MV-4-11 (cell line): ENCODE measurements at places on chromosomes 4 and X.

- no peak for DNase-seq
These were observed 59.6 kb downstream of the TMEM154 start for GRCh38 chr4:152620218-152620617.

DNA sequence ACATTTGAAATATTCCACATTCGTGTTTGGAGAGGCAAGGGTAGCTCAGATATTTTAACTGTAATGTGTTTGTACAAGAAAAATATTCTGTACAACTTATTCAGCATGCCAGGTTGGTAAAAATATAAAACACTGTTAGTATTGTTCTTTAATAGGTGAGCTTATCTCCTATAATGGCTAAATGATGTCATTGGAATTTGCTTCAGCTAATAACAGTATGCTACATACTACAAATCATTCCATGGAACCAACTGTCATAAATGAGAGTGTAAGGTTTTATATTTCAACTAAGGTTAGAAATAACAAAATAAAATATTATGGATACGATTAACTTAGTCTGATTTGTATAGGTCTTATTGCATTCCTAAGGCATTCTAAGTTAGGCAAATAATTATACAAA lies 206.6 kb downstream of the ADGRL3 start:
- DNase-seq, result no peak

- peak; percentile 34 for DNase-seq
These were observed 57.1 kb upstream of the PRDM8 start for GRCh38 chr4:80140194-80140593.

DNA sequence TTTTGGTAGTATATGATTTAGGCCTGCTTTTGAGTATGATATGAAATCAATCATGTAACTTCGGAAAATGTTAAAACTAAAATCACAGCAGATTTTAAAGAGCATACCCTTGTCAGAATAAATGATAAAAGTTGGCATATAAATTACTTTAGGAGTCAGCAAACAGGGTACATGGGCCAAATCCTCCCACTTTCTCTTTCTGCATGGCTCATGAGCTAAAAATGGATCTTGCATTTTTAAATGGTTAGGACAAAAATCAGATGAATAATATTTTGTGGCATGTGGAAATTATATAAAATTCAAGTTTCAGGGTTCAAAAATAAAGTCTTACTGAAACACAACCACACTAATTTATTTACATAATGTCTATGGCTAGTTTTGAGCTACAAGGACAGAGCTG lies 214.9 kb downstream of the GASK1B start:
- no peak for DNase-seq

- DNase-seq, result peak; percentile 98
These were observed 29.0 kb upstream of the RAP1GDS1 start for GRCh38 chr4:98232202-98232601.

DNA sequence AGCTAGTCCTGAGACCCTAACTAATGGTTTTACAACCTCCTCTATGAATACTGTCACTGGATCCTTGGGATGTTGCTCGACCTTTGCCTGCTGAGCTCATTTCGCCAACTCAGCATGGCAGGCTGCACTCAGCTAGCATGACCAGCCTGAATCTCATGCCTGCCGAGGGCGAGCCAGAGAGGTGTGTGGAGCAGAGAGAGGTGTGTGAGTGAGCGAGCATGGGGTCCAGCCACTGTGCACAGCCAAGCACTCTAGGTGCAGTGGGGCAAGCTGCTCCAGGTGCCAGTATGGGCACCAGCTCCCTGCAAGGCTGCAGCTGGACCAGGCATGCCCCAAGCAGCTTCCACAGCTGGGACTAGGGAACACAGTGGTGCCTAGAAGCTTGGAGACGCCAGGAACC lies 410.9 kb downstream of the PCDH10 start:
- DNase-seq, result no peak

GRCh38 chrX:1134976-1135375 lies 77.5 kb downstream of the CRLF2 start:
- DNase-seq, result no peak

- no peak for DNase-seq
These were observed 335.2 kb downstream of the ADAM29 start for GRCh38 chr4:175253184-175253902.

DNA sequence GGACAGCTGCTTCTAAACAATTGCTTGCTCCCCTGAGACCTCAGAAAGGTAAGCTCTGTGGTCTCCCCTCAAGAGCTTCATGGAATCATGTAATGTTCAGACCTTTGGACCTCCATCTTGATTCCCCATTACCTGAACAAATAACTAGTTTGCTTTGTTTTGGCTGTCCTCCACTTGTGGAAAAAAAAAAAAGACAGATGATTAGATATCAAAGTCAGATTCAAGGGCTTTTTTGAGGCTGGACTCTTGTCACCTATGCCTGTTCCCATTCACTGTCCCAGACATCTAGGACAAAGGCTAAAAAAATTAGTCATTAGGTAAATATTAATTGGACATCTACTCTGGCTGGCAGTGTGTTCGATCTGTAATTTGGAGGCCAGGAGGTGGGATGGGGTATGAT lies 13.3 kb downstream of the TMEM255A start:
- no peak for DNase-seq

- DNase-seq, result no peak
These were observed 152.3 kb upstream of the ANXA10 start for GRCh38 chr4:167939863-167940616.

- DNase-seq, result no peak
These were observed 13.0 kb upstream of the TMEM156 start for GRCh38 chr4:39044956-39045826.

DNA sequence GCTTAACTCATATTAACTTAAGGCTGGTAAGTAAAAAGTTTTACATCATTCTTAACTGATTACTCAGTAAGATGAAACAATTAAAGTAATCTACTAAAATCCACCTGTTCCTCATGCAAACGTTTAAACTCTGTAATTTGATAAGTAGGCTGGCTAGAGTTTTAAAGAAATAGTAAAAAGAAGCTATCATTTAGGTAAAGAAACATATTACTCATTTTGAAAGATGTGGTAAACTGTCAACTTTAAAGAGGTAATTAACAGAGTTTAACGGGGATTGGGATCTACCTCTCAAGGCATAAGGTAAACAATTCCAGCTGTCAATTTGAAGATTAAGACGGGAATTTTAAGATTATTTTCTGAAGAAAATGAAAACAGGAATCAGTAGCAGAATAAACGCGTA lies 9.8 kb downstream of the GNPDA2 start:
- DNase-seq, result no peak

- DNase-seq, result peak; percentile 56
These were observed 4.6 kb upstream of the MAD2L1 start for GRCh38 chr4:120071192-120071795.

DNA sequence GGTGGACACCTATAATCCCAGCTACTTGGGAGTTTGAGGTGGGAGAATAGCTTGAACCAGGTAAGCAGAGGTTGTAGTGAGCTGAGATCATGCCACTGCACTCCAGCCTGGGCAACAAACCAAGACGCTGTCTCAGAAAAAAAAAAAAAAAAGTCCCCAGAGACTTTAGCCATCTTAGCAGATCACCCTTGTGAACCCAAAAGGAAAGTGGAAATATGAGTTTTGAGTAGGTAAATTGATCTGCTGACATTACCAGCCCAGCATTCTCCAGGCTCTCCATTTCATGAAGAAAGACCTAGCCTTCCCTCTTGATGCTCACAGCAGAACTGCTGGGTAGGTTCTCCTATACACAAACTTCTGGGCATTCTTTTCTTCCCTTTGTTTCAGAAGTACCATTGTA lies 24.5 kb upstream of the HNRNPD start:
- no peak for DNase-seq

GRCh38 chr4:139163806-139164206 lies 13.2 kb downstream of the ELF2 start:
- DNase-seq, result peak; percentile 32

DNA sequence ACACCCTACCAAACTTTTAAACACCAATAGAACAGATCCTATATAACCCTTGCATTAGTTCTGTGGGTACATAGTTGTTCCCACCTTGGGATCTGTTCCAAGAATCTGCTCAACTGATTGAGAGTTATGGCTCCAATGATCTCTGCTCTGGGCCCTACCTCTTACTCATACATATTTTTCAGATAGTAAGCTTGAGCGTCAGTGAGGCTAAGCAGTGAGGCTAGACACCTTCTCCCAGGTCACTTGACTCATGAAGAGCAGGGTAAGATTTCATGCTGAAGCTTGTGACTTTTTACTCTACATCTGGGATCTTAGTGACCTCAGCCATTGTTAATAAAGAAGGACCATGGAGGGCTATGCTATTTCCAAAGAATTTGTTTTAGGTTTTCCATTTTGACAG lies 23.1 kb upstream of the TNIP3 start:
- DNase-seq, result no peak

DNA sequence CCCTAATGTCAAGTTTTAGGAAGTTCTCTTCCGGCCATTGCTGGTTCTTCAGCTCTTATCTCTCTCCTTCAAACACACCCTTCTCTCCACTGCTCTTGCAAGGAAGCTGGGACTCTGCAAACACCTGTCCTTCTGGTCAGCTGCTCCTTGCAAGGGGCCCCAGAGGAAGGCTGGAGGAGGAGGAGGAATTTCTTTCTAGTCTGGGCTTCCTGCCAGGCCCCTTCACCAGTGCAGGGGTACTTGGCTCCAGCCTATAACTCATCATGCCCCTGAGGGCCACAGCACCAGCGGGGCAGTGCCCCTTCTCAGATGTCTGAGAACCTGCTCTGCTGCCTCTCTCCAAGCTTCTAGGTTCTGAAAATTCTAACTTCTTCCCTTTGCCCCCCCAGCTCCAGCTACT lies 46.7 kb downstream of the REELD1 start:
- no peak for DNase-seq

DNA sequence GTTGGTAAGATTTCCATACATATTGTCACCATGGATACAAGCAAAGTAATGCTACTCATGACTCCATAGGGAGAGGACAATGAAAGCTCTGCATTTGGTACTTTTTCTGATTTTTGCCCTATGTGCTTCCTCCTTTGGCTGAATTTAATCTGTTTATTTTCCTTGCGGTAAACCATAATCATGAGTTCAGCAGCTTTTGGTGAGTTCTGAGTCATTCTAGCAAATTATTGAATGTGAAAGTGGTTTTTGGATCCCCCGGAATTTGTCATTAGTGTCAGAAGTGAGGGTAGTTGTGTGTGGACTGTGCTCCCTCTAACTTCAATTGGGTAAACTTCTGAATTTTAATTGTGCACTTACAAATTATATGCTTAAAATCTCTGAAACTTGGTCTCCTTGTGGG lies 170.3 kb downstream of the MOSPD2 start:
- no peak for DNase-seq

DNA sequence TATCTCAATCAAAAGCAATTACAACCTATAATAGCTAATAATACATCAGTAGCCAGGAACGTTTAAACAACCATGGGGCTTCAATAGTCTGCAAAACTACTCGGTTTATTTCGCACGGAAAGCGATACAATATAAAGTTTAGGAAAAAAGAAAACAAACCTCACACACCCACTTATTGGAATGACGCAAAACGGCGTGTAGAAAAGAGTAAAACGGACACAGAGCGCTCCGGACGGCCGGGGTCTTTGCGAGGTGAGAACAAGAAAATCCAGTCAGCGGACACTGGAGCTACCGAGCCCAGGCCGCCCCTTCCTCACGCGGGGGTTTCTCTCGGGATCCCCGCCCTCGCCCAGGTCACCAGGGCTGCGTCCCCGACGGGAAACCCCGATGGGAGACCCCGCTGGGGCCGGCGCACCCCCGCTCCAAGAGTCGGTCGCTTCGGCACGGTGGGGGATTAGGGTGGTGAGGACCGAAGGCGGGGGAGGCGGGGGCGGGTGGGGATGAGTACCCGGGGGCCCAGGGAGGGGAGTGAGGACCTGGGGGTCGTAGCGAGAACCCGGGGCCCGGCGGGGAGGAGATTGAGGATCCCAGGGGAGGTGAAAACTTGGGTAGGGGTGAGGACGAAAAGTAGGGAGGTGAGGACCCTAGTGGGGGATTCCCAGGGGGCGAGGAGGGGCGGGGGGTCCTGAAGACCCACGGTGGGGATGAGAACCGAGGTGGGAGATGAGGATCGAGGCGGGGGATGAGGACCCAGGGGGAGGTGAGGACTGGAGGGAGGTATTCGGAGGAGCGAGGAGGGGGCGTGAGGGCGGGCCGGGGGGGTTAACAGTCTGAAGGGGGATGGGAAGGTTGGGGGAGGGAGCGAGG lies 737 bp downstream of the NELFA start:
- DNase-seq, result no peak

DNA sequence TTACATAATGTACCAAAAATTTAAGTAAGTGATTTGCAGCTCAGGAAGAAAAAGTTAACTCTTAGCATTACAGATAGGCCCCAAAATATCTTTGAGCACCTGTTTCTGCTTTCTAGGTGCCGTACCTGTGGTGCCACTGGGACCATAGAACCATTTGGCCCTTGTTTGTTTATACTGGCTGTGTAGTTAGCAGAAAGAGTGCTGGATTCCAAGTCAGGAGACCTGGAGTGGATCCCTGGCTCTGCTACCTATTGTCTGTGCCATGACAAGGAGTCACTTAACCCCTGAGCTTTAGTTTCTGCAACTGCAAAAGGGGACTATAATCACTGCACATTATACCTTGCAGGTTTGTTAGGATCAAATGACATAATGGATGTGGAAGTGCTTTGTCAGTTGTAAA lies 137.8 kb upstream of the GPR101 start:
- DNase-seq, result no peak

DNA sequence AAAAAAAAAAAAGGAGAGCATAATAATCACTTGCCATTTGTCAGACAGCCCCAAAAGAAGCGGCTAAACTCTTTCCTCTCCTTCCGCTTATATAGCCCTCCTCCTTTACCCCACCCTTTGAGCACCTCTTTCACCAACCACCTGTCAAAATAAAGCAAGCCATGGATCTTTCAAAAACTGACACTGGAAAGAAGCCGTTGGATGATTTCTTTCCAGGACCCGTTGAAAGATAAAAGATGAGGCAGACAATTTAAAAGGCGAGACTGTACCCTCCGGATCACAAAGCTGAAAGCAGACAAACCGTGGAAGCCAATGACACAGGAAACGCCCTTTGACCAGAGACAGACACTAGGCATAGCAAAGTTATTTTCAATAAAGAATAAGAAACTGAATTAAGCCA lies 22.6 kb downstream of the GPC4 start:
- no peak for DNase-seq

- no peak for DNase-seq
These were observed 45.3 kb downstream of the SHOX start for GRCh38 chrX:675955-676295.

DNA sequence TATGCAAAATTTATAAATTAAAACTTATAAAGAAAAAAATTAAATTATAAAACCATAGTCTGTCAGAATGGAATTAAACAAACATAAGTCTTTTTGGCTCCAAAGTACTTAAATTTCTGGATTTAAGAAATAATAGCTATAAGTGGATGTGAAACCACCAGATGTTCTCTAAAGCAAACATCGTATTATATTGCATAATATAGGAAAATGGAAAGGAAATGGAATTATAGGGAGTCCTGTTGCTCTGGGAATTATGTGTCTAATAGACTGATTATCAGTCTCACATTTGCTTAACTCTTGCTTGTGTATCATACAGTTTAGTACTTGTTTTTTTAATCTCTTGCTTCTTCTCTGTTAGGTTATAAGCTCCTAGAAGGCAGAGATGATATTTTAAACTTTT lies 819.2 kb downstream of the RAPGEF2 start:
- no peak for DNase-seq
